ENCODE measurements at places on chromosomes 13 and 19.

- DNase-seq: no peak
Measured at GRCh38 chr13:66655847-66656454, 574.2 kb downstream of the PCDH9 start.

- DNase-seq: peak; percentile 66
Measured at GRCh38 chr19:31499281-31500196, 150.3 kb upstream of the TSHZ3 start.

DNA sequence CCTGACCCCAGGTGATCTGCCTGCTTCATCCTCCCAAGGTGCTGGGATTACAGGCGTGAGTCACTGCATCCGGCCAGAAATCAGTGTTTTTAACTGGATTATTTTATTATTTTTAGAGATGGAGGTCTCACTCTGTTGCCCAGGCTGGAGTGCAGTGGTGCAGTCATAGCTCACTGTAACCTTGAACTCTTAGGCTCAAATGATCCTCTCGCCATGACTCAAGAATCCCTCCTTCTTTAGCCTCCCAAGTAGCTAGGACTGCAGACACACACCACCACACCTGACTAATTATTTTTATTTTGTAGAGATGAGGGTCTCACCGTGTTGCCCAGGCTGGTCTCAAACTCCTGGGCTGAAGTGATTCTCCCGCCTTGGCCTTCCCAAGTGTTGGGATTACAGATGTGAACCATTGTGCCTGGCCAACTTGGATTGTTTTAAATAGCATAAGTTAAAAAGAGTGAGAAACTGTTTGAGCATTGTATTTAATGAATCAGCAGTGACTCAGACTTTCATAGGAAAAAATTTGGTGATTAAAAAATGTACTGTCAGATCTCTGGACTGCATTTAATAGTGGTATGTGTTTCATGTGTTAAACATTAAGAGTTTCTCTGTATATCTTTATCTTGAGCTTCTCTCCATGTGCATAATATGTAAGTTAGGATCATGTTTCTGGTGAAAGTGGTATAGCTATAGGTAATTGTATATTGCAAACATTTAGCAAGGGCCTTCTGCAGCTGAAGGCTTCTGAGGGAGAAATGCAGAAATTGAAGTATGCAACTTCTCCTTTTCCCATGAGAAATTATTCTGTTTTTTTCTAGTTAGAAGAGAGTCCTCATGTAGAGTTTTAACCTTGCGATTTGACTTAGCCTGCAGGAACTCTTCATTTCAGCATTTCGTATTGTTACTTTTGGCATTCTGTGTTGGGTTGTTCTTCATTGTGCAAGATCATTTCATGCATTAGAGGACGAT is 121.2 kb downstream of the PCCA start:
- DNase-seq: no peak

- DNase-seq: peak; percentile 80
Measured at GRCh38 chr19:843180-843835, 2.5 kb downstream of the PRTN3 start.

- DNase-seq: no peak
Measured at GRCh38 chr13:77056382-77056781, 29.4 kb upstream of the FBXL3 start.

DNA sequence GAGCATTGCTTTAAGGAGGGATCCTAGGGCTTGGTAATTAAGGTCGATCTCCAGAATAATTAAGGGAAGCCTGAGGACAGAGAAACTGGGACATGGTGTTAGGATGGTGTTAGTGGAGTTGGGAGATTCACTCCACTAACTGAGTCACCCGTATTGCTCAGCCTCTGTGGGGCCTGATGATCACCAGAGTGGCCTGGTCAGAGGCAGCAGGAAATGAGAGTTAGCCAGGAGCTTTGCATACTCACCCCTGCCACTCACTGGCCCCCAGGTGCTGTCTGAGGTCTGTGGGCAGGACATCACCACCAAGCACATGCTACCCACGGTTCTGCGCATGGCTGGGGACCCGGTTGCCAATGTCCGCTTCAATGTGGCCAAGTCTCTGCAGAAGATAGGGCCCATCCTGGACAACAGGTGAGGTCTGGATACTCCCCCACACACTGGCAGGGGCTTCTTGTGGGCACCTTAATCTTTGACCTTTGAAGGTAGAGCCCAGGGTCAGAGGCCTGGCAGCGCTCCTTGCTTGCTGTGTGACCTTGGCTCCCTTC is 32.1 kb downstream of the PPP2R1A start:
- DNase-seq: no peak

- DNase-seq: no peak
Measured at GRCh38 chr19:57559008-57559403, 657 bp downstream of the ZNF550 start.

- DNase-seq: no peak
Measured at GRCh38 chr13:112061367-112062061, 5.4 kb upstream of the SOX1 start.

DNA sequence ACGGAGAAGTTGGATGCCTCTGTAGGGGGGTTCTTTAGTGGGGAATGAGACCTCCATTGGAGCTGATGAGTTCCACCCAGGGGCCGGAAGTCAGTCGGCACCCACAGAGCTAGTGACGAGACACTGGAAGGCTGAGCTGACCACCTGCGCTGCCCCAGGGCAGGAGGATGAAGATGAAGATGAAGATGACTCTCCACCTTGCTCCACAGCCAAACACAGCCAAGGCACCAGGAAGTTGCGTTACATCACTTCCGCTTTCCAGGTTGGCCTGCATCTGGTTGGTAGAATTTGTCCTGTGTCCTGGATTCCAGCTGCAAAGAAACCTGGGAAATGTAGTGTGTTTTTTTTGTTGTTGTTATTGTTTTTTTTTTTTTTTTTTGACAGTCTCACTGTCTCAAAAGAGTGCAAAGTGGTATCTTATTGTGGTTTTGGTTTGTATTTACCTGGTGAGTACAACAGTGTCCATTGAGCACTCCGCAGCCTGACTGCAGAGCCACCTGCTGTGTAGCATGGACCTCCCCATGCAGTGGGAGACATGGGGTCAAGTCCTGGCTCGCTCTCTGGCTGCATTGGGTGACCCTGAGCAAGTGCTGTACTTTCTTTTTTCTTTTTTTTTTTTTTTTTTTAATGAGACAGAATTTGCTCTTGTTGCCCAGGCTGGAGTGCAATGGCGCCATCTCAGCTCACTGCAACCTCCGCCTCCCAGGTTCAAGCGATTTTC is 1.9 kb downstream of the TBC1D17 start:
- no peak for DNase-seq

GRCh38 chr13:99384468-99384867 is 77.3 kb upstream of the GPR183 start:
- no peak for DNase-seq

- DNase-seq: no peak
Measured at GRCh38 chr19:31516756-31517155, 167.5 kb upstream of the TSHZ3 start.

GRCh38 chr13:40171566-40171965 is 494.9 kb downstream of the FOXO1 start:
- no peak for DNase-seq

- no peak for DNase-seq
Measured at GRCh38 chr19:38606131-38606530, 11.6 kb downstream of the MAP4K1 start.

GRCh38 chr19:277581-278165 is 13.5 kb downstream of the PLPP2 start:
- DNase-seq: no peak

DNA sequence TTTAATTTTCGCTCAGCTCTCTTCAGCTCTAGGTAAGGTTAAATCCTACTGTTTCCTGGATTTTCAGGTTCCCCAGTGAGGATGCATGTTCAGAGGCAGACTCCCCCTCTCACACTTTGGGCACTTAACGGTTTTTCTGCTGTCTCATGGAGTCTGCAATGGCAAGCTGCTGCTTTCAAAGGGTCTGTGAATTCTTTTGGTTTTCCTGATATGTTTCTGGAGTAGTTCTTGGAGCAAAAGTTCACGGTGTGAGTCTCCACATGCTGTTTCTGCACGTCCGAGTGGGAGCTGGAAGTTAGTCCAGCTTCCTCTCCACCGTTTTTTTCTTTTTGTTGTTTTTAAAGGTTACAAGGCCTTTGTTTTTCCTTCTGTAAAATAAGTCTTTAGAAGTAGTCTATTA is 35.4 kb downstream of the DNAJC15 start:
- no peak for DNase-seq

DNA sequence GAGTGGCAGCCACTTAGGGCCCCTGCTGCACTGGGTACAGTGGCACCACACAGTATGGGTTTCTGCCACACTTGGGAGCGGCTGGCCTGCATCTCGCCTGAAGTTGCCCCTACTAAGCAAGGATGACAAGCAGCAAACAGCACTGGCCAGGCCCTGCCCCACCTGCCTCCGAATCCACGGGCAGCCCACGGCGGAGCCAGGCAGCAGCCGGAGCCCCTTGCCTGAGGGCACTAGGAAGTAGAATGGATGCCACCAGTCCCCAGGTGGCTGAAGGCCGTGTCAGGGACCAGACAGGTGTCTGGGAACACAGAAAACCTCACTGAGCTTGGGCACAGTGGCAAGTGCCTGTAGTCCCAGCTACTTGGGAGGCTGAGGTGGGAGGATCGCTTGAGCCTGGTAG is 19.4 kb downstream of the MLLT1 start:
- DNase-seq: no peak

DNA sequence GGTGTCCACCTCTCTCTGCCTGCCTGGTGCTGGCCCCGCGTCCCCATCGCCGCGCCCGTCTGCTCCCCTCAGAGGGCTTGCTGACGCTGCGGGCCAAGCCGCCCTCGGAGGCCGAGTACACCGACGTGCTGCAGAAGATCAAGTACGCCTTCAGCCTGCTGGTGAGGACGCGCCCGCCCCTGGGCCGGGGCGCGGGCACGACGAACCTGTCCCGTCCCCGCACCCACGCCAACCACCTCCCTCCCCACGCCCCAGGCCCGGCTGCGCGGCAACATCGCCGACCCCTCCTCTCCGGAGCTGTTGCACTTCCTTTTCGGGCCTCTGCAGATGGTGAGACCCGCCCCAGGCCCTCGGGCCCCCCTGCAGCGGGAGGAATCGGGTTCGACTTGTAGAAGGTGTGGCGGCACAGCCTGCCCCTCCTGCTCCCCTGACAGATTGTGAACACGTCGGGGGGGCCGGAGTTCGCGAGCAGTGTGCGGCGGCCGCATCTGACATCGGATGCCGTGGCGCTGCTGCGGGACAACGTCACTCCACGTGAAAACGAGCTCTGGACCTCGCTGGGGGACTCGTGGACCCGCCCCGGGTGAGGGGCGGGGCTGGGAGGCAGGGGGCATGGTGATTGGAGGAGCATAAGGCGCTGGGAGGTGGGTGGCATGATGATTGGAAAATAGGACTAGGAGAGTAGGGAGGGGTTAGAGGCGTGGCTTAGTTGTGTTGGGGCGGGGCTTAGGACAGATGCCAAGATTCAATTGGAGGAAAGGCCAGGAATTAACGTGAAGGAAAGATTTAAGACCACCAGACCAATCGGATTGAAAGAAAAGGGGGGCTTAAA is 6.6 kb downstream of the EPS8L1 start:
- DNase-seq: peak; percentile 71

- DNase-seq: no peak
Measured at GRCh38 chr13:112186091-112186490, 119.1 kb downstream of the SOX1 start.

- no peak for DNase-seq
Measured at GRCh38 chr19:5595745-5596144, 26.8 kb downstream of the SAFB2 start.

DNA sequence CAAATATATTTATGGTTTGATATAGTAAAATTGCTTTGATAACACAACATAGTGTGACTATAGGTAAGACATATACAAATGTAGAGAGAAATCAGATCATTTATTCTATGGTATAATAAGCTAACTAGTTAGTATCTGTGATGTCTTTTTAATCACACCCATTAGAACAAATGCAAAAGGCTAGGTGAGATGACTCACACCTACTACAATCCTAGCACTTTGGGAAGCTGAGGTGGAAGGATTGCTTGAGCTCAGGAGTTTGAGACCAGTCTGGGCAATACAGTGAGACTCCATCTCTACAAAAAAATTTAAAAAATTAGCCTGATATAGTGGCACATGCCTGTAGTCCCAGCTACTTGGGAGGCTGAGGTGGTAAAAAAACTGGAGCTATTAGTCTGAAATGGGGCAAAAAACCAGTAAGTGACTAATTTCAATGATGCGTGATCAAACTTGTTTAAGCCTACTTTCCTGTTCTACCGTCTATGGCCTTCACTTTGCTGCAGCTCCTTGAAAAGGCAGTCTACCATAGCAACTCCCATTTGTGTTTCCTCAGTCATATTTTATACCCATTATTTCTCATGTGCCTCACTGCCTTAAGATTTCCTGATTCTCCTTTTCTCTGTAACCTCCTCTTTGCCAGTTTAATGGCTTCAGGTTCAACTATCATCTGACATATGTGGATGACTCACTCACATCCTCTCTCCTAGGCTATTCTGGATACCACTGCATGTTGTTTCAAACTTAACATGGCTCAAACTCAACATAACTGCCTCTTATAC is 12.5 kb downstream of the ALG5 start:
- DNase-seq: no peak

DNA sequence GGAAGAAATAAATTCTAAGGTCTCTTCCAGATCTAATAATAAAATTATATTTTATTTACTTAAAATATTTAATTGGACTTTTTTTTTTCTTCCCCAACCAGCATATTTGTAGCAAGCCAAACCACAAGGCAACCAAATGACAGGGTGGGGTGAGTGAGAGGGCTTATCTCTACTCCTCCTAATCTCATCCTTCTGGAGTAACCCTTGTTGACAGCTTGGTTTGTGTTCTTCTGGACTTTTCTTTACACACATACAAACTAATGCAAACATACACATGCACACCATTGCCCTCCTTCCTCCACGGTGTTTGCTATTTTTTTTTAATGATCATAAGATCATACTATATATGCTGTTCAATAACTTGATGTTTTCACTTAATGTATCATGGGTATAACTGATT is 383.1 kb downstream of the DLEU7 start:
- DNase-seq: no peak

- DNase-seq: no peak
Measured at GRCh38 chr19:46546194-46546896, 50.7 kb upstream of the PNMA8B start.

DNA sequence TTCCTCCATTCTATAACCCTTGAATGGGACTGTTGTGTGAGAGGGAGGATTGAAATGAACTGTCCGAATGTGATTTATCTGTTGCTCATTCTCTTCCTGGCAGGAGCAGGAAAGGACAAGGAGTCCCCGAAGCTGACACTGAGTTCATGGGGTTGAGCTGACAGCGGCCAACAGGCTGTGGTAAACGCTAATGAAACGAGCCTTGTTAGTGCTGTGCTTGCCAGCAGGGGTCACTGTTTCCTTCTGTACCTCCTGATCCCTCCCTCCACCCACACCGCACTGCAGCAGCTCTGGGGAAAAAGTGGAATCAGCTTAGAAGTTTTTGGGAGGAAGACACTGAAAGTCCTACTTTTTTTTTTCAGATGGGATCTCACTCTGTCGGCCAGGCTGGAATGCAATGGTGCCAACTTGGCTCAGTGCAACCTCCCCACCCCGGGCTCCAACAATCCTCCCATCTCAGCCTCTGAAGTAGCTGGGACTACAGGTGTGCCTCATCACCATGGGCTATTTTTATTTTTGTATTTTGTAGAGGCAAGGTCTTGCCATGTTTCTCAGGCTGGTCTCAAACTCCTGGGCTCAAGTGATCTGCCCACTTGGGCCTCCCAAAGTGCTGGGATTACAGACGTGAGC is 6.7 kb upstream of the ZNF761 start:
- DNase-seq: peak; percentile 86

GRCh38 chr13:50888362-50888761 is 21.2 kb upstream of the RNASEH2B start:
- no peak for DNase-seq

Data from suprapubic skin (tissue), 4 donors.